CD4-positive, CD25-positive, alpha-beta regulatory T cell (primary cell): ENCODE measurements at places on chromosomes 5 and 9. TPM values are rescaled to one million over a fixed set of nuclear protein-coding genes. Genes with fewer than 3 reads are reported as not detected.

DNA sequence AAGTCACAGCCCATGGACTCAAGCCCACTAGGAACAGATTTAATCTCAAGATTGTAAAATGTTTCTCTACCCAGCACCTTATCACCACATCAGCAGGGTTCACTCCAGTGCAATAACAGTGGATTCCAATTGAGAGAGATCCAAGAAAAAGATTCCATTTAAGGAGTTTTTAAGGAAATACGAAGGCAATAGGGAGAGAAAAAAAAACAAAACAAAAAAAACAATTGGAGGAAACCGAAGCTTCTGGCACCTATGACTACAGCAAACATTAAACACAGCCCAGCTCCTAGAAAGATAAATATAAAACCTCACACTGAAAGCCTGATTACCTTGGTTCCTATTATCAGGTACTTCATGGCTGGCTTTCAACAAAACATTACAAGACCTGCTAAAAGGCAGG is 192.7 kb downstream of the DAB2IP start:
- DNase-seq = no peak

The CCL27 gene
- not detected for polyA plus RNA-seq

The ENG gene
- polyA plus RNA-seq = 2.9 TPM

The OR1Q1 gene
- not detected for polyA plus RNA-seq

DNA sequence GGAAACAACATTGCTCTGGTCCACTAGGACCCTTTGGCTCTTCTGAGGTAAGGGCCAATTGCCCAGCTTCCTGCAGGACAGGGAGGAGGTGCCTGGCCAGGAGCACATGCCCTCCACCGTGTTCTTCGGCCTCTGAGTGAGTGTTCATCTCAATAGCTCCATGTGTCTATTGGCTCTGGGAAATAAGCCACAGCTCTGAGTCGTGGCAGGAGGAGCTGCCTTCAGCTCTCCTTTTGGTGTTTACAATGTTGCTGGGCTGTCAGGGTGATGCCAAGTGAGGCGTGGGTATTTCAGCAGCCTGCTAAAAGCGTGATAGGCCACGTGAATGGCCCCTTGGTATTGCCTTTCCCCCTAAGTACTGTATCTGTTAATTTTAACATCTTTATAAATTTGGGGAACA is 26.6 kb downstream of the GADD45G start:
- no peak for DNase-seq

DNA sequence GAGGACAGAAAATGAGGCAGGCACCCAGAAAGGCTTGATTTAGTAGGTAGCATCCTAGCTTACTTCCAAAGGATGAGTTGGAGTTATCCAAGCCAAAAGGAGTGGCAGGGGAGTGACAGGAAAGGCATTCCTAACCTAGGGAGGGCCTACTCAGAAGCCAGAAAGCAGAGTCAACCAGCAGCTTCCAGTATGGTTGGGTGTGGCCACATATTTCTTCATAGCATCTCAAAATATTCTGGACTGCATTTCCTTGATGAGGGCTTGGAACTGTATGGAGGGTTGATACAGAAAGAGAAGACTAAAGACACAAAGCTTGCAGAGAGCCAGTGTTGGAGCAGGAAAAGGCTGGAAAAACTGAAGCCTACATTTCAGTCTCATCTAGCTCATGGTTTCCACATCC is 656.8 kb upstream of the DMAC1 start:
- DNase-seq = no peak

- DNase-seq = no peak
These were observed 63.3 kb downstream of the COL23A1 start for GRCh38 chr5:178526773-178527457.

GRCh38 chr5:132456987-132457361 is 33.6 kb downstream of the IRF1 start:
- DNase-seq = no peak

- no peak for DNase-seq
These were observed 148.9 kb downstream of the DOCK2 start for GRCh38 chr5:169785771-169786618.

DNA sequence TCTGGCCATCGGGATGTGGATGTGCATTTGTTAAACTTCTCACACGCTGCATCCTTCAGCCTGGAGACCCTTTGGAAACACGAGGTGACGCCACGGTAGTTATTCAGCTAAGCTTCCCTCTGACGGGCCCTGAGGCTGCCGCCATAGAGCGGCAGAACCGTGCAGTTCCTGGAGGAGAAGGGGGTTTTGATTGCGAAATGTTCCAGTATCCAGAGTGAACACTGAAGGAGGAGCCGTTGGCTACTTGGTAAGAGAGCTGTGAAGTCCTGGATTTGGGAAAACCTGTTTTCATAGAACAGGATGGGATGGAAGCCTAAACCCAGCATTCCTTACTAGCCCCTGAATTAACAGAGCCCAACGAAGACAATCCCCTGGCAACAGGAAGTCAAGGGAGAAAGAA is 23.0 kb upstream of the EXOC3 start:
- no peak for DNase-seq

DNA sequence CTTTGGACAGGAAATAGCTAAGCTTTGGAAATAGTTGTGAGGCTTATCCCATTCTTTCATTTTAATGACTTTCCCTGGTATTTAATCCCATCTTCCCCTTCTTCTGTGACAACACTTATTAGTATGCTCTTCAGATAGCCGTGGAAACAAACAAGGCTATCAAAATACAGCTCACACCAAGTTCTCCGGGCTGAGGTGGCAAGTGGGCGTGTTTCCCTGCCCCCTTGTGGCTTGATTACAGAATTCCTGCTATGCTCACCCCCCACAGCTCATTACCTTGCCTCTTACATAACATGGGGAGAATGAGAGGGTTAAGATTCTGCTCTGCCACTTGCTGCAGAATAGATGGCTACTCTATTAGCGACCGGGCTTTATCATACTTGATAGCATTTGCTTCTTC is 437.1 kb upstream of the TLE4 start:
- DNase-seq = no peak

GRCh38 chr9:19967216-19967887 is 178.5 kb upstream of the SLC24A2 start:
- no peak for DNase-seq

GRCh38 chr5:2757563-2758351 is 6.3 kb upstream of the IRX2 start:
- no peak for DNase-seq

GRCh38 chr5:2797981-2798380 is 46.5 kb upstream of the IRX2 start:
- no peak for DNase-seq

DNA sequence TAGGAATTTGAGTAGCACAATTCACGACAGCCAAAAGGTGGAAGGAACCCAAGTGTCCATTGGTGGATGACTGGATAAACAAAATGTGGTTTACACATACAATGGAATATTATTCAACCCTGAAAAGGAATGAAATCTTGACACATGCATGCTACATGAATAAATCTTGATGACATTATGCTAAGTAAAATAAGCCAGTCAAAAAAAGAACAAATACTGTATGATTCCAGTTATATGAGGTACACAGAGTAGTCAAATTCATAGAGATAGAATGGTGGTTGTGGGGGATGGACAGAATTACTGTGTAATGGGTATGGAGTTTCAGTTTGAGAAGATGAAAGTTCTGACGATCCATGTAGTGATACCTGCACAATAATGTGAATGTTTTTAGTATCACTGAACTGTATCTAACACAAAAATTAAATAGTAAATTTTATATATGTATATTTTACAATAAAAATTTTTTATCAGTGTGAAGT is 117.7 kb upstream of the GNA14 start:
- DNase-seq = no peak

- DNase-seq = no peak
These were observed 75.4 kb downstream of the BNC2 start for GRCh38 chr9:16794871-16795639.

The FBXL7 gene
- not detected for polyA plus RNA-seq

DNA sequence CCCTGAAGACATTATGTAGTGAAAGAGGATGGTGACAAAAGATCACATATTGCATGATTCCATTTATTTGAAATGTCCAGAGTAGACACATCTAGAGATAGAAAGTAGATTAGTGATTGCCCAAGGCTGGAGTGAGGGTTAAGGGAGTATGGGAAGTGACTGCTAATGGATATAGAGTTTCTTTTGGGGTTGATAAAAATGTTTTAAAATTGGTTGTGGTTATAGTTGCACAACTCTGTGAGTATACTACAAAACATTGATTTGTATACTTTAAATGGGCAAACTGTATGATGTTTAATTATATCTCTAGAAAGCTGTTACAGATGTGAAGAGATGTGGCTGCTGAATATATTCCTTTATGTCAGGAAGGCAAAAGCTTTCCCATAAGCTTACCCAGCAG is 202.8 kb downstream of the CCDC171 start:
- DNase-seq = no peak

- no peak for DNase-seq
These were observed 68.4 kb downstream of the ICE1 start for GRCh38 chr5:5490774-5491347.

DNA sequence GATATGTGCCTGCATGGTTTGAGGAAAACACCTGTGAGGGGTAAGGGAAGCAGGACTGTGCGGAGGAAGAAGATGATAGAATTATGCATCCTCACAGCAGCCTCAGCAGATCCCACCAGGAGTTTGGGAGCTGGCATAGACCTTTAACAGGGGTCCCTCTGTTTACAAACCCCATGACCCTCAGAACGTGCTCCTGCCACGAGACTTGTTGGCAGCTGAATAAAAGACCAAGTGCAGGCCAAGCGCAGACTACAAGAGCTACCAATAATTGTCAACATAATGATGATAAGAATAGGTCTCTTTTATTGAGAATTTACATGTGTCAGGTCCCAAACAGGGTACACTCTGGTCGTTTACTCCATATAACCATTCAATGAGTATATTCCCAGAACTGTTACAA is 236.0 kb downstream of the MED10 start:
- DNase-seq = no peak

DNA sequence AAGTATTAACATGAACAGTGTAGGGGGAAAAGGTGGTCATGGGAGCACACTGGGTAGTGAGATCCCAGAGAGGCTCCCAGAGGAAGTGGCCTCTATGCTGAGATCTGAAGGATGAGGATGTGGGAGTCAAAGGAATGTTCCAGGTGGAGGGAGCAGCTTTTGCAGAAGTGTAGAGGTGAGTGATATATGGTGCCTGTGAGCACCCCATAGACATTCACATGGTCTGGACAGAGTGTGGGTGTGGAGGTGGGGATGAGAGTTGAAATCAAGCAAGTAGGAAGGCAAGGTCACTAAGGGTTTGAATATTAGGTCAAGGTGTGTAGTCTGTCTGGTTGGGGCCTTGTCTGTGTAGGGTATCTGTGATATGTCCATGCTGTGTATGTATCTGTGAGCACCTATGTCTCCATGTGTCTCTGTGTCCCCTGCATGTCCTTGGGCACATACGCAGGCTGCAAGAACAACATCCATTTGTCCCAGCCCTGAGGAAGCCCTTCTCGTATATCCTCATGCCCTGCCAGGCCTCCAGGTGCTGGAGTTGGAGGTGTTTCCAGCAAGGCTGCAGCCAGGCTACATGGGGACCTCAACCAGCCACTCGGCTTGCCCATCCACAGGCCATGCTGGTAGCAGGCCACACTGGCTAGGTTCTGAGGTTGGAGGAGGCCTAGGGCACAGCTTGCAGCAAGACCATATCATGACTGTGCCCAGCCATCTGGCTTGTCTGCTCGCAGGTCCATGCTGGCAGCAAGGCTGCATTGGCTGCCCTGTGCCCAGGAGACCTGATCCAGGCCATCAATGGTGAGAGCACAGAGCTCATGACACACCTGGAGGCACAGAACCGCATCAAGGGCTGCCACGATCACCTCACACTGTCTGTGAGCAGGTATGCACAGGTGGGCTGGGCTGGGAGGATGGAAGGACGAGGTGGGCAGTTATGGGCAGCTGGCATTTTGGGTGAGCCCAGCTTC is 4.7 kb downstream of the PDLIM4 start:
- DNase-seq = no peak

DNA sequence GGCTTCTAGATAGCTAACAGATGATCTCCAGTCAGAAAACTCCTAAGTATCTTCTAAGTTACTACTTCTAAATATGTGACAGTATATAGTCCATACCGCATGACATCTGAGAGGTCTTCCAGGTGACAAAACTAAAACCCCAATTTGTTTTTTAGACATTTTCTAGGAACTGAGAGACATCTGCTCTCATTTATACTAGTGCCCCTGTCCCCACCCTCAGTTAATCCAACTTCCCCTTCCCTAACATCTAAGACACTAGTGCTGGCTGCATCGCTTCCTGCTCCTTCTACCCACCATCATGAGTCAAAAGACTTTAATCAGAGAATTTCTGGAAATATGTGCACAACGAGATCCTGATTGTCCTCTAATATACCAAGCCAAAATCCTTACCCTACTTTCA is 37.9 kb downstream of the FBXW11 start:
- DNase-seq = no peak

The ADRB2 gene
- polyA plus RNA-seq = 1.4 TPM

GRCh38 chr9:134830126-134830525 is 50.5 kb upstream of the FCN2 start:
- no peak for DNase-seq

- no peak for DNase-seq
These were observed 382.0 kb downstream of the PSAT1 start for GRCh38 chr9:78678877-78679276.

DNA sequence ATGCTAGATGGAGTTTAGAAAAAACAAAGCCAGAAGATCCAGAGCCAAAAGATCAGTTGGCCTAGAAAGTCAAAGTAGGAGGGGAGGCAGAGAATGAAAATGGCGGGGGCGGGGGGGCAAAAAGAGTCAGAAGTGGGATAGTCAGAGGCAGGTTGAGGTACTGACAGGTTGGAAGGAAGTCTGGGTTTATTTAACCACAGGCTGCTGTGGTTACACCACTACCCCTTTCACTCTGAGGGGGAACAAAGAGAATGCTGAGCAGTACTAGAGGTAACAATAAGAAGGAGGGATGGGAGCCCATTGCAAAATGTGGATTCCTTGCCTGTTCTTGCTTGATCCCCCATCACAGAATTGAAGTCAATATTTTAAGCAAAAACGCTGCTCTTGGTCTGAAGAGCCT is 111.8 kb downstream of the CAVIN4 start:
- no peak for DNase-seq

DNA sequence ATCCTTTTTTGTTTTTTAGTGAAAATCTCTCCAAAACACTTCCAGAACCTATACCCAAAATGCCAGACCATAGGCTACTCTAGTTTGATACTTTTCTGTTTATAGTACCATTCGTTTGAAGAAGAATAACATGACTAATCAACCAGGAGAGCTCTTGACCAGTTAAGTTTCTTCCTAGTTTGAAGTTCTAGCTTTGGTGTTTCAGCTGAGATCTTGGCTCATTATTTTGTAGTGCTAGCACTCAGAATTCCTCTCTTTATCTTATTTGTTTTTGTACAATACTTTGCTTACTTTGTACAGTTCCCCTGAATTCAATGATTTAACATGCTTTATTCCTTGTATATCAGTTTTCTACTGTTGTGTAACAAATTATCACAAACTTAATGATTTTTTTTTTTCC is 911.6 kb downstream of the EFNA5 start:
- DNase-seq = no peak

The SLC4A9 gene
- not detected for polyA plus RNA-seq

GRCh38 chr5:164073081-164073480 is 567.7 kb downstream of the MAT2B start:
- no peak for DNase-seq

The IFNA17 gene
- polyA plus RNA-seq = not detected

The SLC44A1 gene
- polyA plus RNA-seq = 13.4 TPM

The TAF11L14 gene
- not detected for polyA plus RNA-seq

The CDK9 gene
- 67.4 TPM for polyA plus RNA-seq
